ENCODE measurements at places on chromosomes 1 and 21. TPM values are rescaled to one million over a fixed set of nuclear protein-coding genes. Genes with fewer than 3 reads are reported as not detected.

The CELA2B gene
- total RNA-seq = not detected

The PCSK9 gene
- not detected for total RNA-seq

The ATAD3C gene
- 1.7 TPM for total RNA-seq

The KCNE2 gene
- total RNA-seq = not detected

The FGR gene
- 60.0 TPM for total RNA-seq

The KCNQ4 gene
- 0.56 TPM for total RNA-seq

- no peaks in the 10 kb centered on the region for H3K4me1 ChIP-seq
- H3K36me3 ChIP-seq = no peaks in the 10 kb centered on the region
- H3K4me3 ChIP-seq = no peak overlapping the region
- DNase-seq = no peak
- H3K27ac ChIP-seq = no peak overlapping the region
- H3K27me3 ChIP-seq = no peaks in the 10 kb centered on the region
Observed at GRCh38 chr1:98733782-98734112, 72.2 kb downstream of the SNX7 start.

DNA sequence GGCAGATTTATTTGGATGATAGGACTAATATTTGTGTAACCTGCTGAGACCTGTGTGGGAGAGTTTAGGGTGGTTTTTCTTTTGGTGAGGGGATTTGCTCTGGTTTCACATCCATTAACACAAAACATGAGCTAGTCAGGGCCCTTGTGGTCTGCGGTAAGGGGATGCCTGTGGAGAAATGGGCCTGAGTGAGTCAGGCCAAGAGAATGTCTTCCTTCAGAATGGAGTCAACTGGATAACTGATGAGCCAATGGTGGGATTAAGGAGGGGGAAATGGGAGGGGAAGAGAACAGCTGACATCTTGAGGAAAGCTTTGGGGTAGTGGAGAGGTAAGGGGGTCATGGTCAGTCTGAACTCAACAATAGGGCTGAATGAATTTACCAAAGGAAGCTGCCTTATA is 13.9 kb downstream of the WNT2B start:
- H3K27me3 ChIP-seq = no peaks in the 10 kb centered on the region
- no peaks in the 10 kb centered on the region for H3K36me3 ChIP-seq
- no peak for DNase-seq
- H3K4me1 ChIP-seq = no peaks in the 10 kb centered on the region
- H3K27ac ChIP-seq = no peak overlapping the region
- H3K4me3 ChIP-seq = no peak overlapping the region

- no peak overlapping the region for H3K27ac ChIP-seq
- H3K27me3 ChIP-seq = no peaks in the 10 kb centered on the region
- H3K36me3 ChIP-seq = no peaks in the 10 kb centered on the region
Observed at GRCh38 chr1:15691434-15692032, 7.4 kb downstream of the PLEKHM2 start.

- DNase-seq = no peak
- H3K4me1 ChIP-seq = peaks cover 6% of the 10 kb centered on the region
- H3K27ac ChIP-seq = no peak overlapping the region
- H3K4me3 ChIP-seq = no peak overlapping the region
Observed at GRCh38 chr1:247173431-247173830, 1.6 kb upstream of the ZNF124 start.

DNA sequence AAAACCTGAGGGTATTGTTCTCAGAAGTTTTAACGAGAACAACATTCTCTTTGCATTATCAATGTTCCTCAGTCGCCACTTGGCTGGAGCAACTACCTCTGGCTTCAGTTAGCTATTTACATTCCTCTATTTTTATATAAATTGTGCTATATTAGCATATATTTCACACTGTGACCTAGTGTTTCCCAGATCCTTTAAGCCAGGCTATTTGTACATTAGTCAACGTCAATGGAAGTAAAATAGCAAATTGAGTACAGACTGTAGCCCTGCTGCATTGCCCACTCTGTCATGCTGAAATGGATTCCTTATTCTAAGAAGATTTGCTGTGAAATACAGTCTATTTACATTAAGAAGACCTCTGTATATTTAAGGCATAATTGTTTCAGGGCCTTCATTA is 213.8 kb downstream of the ROR1 start:
- no peak for DNase-seq
- H3K36me3 ChIP-seq = no peaks in the 10 kb centered on the region
- peaks cover 9% of the 10 kb centered on the region for H3K27me3 ChIP-seq
- H3K4me3 ChIP-seq = no peak overlapping the region
- H3K27ac ChIP-seq = no peak overlapping the region
- H3K4me1 ChIP-seq = no peaks in the 10 kb centered on the region

DNA sequence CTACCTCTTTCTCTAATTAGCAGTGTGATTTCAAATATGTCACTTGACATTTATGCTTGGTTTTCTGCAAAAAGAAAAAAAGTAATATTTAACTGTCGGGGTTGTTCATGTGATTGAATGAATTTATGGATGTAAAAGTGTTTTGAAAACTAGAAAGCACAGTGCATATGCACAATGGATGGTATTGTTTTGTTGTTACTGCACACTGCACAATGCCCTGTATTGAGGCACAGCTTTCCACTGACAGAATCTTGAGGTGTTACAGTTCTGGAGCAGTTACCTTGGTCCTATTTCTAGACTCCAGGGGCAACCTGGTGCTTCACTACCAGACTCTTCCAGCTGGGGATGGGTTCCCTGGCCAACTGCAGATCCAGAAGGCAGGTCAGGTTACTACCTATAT is 116.8 kb upstream of the L1TD1 start:
- H3K27me3 ChIP-seq = no peaks in the 10 kb centered on the region
- H3K4me1 ChIP-seq = no peaks in the 10 kb centered on the region
- H3K4me3 ChIP-seq = no peak overlapping the region
- H3K36me3 ChIP-seq = no peaks in the 10 kb centered on the region

- peaks cover 44% of the 10 kb centered on the region for H3K27me3 ChIP-seq
- no peaks in the 10 kb centered on the region for H3K36me3 ChIP-seq
- H3K4me1 ChIP-seq = no peaks in the 10 kb centered on the region
Observed at GRCh38 chr1:14294860-14295536, 303.5 kb upstream of the KAZN start.

DNA sequence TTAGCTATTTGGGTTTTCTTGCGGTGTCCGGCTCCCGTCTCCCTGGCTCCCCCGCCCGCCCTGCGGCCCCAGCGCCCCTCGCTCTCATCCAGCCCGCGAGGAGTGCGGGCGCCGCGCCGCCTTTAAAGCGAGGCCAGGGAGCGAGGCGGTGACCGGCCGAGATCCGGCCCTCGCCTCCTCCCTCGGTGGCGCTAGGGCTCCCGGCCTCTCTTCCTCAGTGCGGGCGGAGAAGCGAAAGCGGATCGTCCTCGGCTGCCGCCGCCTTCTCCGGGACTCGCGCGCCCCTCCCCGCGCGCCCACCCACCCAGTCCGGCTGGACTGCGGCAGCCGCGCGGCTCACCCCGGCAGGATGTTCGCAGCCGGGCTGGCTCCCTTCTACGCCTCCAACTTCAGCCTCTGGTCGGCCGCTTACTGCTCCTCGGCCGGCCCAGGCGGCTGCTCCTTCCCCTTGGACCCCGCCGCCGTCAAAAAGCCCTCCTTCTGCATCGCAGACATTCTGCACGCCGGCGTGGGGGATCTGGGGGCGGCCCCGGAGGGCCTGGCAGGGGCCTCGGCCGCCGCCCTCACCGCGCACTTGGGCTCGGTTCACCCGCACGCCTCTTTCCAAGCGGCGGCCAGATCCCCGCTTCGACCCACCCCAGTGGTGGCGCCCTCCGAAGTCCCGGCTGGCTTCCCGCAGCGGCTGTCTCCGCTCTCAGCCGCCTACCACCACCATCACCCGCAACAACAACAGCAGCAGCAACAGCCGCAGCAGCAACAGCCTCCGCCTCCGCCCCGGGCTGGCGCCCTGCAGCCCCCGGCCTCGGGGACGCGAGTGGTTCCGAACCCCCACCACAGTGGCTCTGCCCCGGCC is 492 bp downstream of the HLX start:
- H3K4me1 ChIP-seq = peaks cover 26% of the 10 kb centered on the region
- peaks cover 57% of the 10 kb centered on the region for H3K27me3 ChIP-seq
- H3K4me3 ChIP-seq = peak overlapping the region; percentile 84
- peaks cover 5% of the 10 kb centered on the region for H3K36me3 ChIP-seq
- H3K27ac ChIP-seq = no peak overlapping the region
- DNase-seq = no peak
